Diencephalon (tissue), 1 donor: ENCODE measurements at places on chromosomes 12 and 14. TPM values are rescaled to one million over a fixed set of nuclear protein-coding genes. Genes with fewer than 3 reads are reported as not detected.

The CDH24 gene
- total RNA-seq = 14.1 TPM

The DDN gene
- total RNA-seq = 15.0 TPM

The LGR5 gene
- total RNA-seq = 1.6 TPM

The CREBL2 gene
- total RNA-seq = 54.7 TPM

The ENDOU gene
- not detected for total RNA-seq

The RNASE3 gene
- total RNA-seq = not detected

The LRRK2 gene
- 14.3 TPM for total RNA-seq

The LYZ gene
- 7.4 TPM for total RNA-seq

The LEMD3 gene
- 57.2 TPM for total RNA-seq

The AICDA gene
- total RNA-seq = not detected

The KRT6B gene
- not detected for total RNA-seq

The DEPDC4 gene
- total RNA-seq = 2.8 TPM

The VRTN gene
- total RNA-seq = not detected

The SDR9C7 gene
- total RNA-seq = 0.23 TPM

The NDUFA12 gene
- total RNA-seq = 112 TPM

The SERPINA10 gene
- total RNA-seq = not detected

The C1R gene
- 6.7 TPM for total RNA-seq

The SRRM4 gene
- 11.5 TPM for total RNA-seq

The SMCO2 gene
- total RNA-seq = 0.46 TPM

The ACSM4 gene
- total RNA-seq = not detected

The CHST11 gene
- 21.5 TPM for total RNA-seq

The TAS2R42 gene
- not detected for total RNA-seq

The FAM181A gene
- 6.7 TPM for total RNA-seq

The CEBPE gene
- total RNA-seq = not detected

The KRT75 gene
- not detected for total RNA-seq

The KRT72 gene
- 0.23 TPM for total RNA-seq

The SLC25A47 gene
- total RNA-seq = not detected

The CPNE6 gene
- total RNA-seq = 16.8 TPM

The GAS2L3 gene
- total RNA-seq = 39.7 TPM

The TESPA1 gene
- not detected for total RNA-seq

The CD163L1 gene
- total RNA-seq = 4.4 TPM

The PRB2 gene
- not detected for total RNA-seq

The TBC1D30 gene
- total RNA-seq = 23.1 TPM

The HOXC10 gene
- total RNA-seq = not detected
